ENCODE measurements at places on chromosomes 3 and 15.

DNA sequence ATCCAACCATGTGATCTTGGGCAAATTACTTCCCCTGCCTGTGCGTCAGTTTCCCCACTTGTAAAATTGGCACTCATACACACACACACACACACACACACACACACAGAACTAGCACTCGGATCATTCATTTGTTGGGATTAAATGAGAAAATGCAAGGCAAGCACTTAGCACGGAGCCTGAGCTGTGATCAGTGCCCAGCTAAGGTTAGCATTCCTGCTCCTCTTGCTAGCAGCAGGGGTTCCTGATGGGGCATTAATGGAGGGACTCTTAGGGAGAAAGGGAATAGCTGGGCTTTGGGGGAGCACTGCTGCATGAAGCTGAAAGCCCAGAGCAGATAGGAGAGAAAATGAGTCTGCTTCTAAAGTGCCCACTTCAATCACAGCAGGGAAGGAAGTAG lies 187.7 kb upstream of the C2CD4B start:
- DNase-seq = no peak

- DNase-seq = no peak
Observed at GRCh38 chr3:164640591-164640990, 437.7 kb downstream of the SI start.

GRCh38 chr15:61621146-61621545 lies 392.0 kb upstream of the RORA start:
- DNase-seq = peak; percentile 49

DNA sequence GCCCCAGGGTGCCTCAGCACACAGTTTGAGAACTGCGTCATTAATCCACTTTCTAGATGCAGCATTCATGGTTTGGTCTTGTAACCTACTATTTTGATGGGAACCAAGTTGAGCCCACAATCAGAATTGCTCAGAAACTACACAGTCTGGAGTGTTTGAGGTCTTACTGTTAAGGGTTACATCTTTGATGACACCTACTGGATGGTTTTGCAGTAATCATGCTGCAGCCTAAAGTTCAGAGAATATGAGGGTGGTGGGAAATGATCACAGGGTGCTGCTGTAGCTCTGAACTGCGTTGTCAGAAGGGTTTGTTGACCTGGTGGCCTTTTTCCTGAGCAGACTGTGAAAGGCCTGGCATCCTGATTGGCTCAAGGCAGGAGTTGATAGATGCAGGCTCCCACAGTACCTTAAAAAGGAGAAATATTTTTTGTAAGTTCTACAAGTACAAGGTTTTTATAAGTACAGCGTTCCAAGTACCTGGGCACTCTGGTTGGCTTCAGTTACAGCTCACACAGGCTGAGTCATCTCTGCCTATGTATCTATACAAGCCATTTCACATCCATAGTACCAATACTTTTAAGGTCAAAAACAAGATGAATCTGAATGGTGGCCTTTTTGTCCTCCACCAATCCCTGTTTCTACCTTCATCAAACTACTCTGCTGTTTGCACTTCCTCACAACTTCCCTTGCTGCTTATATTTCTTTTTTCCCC lies 60.5 kb upstream of the ACKR4 start:
- no peak for DNase-seq

DNA sequence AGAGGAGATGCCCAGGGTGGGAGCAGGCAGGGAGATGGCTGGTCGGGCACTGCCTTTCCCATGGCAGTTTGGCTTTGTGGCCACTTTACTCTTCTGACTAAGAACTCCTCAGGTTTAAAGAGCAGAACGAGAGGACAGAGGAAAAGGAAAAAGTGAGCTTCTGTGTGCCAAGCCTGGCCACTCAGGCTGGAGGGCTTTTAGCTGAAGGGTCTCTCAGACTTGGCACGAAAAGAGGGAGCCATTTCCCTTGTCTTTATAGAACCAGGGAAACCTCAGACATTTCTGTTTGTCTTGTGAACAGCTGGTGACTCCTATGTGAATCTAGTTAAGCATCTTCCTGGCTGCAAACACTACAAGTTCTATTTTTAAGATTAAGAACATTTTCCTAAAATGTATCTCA lies 23.3 kb upstream of the PSMD6 start:
- no peak for DNase-seq

GRCh38 chr3:187264021-187264420 lies 27.5 kb downstream of the MASP1 start:
- no peak for DNase-seq

DNA sequence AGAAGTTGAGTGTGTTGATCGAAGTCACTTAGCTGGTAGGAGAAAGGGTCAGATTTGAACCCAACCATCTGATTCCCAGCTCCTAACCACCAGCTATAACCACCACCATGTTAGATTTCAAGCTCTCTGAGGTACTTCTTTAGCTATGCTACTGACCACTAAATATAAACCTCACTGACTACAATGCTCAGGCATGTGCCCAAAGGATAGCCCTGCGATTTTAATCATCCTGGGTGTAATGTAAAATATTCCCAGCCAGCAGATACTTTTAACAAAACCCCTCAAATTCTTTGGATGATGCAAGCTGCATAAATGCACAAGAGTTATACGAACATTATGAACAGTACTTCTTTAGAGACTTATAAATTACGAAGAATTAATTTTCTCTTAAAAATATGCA lies 115.2 kb upstream of the TSC22D2 start:
- DNase-seq = no peak

- DNase-seq = no peak
Observed at GRCh38 chr3:106183762-106184391, 315.1 kb upstream of the CBLB start.

DNA sequence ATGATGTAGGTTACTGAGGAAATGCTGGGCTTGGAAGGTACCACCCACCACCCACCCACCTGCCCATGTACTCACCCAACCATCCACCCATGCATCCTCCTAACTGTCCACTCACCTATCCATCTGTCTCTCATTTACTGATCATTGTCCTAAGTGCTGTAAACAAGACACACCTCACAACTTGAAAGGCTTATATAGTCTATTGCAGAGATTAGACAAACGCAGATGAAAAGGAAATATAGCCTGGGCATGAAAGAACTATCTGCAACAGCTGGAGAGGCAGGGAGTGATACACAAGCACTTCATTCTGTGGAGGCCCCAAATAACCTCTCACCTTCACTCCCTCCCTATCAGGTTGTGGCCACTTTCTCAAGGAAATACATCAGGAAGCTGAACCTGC lies 54.0 kb downstream of the DAPK2 start:
- no peak for DNase-seq

DNA sequence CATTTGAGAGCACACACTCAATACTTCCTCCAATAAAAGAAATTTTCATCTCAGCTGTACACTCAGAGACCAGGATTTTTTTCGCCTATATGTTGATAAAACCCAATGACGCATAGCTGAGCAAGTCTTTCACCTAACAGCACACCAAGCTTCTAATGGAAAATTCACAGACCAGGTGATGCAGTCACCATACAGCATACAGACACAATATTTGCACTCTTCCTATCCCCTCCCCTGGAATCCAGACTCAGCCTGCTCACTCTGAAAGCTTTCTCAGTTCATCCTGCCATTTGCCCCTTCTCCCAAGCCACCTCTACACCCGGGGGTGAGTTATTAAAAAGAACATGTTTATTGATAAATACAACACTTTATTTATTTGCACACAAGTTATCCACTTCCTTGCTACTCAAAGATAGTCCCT lies 1.7 kb downstream of the TBC1D5 start:
- DNase-seq = no peak

DNA sequence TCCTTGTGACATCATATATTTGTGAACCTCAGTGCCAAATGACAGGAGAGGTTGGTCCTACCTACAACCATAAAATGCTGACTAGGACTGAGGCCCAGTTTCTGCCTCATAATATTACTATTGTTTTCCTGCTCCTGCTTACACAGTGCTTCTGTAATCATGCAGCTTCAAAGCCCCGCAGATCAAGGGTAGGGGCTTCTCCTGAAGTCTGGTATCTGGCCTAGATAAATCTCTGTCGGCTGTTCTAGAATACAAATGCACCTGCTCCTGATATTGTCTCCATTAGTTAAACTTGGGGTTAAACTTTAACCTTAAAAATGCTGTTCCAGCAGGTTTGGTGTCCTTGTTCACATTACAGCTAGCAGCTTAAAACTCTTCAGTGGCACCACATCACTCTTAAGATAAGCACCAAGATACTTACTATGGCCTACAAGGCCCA lies 552.4 kb downstream of the TUSC7 start:
- no peak for DNase-seq

Data from NCI-H524 treated with DMSO at 0.1 percent for 48 hours (cell line).